ENCODE measurements at places on chromosomes 7 and 10. TPM values are rescaled to one million over a fixed set of nuclear protein-coding genes. Genes with fewer than 3 reads are reported as not detected.

Gene SCIN
- total RNA-seq: 3.6 TPM

Gene LRRC4
- 2.6 TPM for total RNA-seq

Gene CAMK2G
- 56.1 TPM for total RNA-seq

Gene RHOBTB1
- 33.9 TPM for total RNA-seq

Gene HGF
- total RNA-seq: 57.1 TPM

DNA sequence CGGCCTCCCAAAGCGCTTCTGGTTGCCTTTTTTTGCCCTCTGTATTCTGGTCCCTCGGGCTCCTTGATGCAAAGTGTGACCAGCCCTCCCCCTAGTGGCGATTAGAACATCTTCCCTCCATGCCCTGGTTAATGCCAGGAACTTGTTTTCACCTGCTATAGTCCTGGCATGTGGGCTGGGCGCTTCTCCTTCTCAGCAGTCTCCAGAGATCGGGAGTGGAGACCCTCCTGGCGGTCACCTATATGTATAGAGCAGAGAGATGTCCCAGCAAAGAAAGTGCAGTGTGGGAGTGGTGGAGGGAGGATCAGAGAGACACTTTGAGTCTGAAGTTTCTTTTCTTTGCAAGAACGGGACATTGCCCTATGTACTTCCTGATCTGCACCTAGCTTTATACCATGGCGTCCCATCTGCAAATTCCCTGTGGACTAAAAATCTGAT is 264.1 kb downstream of the OTUD1 start:
- peak; percentile 46 for DNase-seq

- DNase-seq: no peak
These were observed 7.7 kb downstream of the CHAT start for GRCh38 chr10:49621561-49621960.

GRCh38 chr7:92916770-92917224 is 80.4 kb upstream of the CDK6 start:
- peak; percentile 59 for DNase-seq

Gene TMEM236
- total RNA-seq: 1.2 TPM

DNA sequence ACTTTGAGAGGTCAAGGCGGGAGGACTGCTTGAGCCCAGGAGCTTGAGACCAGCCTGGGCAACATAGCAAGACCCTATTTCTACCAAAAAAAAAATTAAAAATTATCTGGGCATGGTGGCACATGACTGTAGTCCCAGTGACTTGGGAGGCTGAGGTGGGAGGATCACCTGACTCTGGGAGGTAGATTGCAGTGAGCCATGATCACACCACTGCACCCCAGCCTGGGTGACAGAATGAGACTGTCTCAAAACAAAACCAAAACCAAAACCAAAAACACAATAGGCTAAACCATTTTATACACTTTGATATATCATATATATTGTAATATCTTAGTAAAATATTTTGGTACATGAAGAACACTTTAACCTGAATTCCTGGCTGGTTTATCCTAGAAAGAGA is 101.6 kb downstream of the RAPGEF5 start:
- no peak for DNase-seq

Gene ASZ1
- total RNA-seq: 4.8 TPM

Gene TLL2
- total RNA-seq: 1.2 TPM

DNA sequence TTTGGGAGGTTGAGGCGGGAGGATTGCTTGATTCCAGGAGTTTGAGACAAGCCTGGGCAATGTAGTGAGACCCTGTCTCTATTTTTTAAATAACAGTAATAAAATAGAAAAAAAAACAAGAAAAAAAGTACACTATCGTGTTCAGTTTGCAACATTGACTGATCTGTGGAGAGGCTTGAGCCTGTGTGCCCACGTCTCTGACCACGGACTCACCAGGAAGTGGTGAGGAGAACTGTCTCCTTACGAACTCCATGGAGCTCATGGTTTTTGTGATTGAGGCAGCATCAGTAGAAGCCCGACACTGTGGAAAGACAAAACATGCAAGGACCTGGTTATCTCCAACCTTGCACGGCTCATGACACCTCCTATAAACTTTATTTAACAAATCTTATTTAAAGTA is 23.9 kb upstream of the DNAJB6 start:
- DNase-seq: no peak

Gene PLCE1
- 47.4 TPM for total RNA-seq

Gene AKR1C4
- total RNA-seq: not detected

DNA sequence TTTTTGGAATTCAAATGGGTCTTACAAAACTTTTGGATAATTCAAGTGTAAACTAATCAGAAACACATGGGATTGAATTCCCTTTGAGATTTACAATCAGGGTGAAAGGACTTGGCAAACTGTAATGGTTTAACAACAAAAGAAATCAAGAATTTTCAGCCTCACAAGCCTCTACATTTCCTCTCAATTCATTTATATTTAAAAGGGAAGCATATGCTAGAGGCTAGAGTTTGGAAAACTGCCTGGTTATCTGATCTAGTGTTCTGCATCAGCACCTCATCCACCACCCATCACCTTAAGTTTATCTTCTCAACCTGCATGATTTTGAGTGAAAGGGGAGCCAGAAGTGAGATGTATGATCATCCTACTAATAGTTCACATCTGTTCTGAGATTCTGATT is 120.7 kb downstream of the TES start:
- DNase-seq: peak; percentile 31

GRCh38 chr7:93382362-93382761 is 150.2 kb downstream of the VPS50 start:
- no peak for DNase-seq

- DNase-seq: no peak
These were observed 252.0 kb downstream of the ELMO1 start for GRCh38 chr7:37196676-37197075.

GRCh38 chr7:42020061-42020460 is 216.9 kb downstream of the GLI3 start:
- DNase-seq: peak; percentile 49

DNA sequence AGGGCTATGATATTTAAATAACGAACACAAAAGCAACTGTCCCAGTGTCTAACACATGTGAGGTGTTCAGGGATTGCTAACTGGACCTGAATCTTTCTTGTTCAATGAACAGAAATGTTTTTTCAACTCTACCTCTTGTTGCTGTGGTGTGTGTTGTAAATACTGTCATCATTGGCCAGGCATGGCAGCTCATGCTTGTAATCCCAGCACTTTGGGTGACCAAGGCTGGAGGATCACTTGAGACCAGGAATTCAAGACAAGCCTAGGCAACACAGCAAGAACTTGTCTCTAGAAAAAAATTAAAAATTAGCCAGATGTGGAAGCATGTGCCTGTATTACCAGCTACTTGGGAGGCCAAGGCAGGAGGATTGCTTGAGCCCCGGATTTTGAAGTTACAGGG is 1250.9 kb downstream of the TYW1 start:
- no peak for DNase-seq

Gene SPDYE2B
- total RNA-seq: 2.6 TPM

- DNase-seq: no peak
These were observed 150.4 kb downstream of the DPY19L1 start for GRCh38 chr7:34886856-34887255.

- no peak for DNase-seq
These were observed 60.2 kb downstream of the STK17A start for GRCh38 chr7:43642897-43643630.

DNA sequence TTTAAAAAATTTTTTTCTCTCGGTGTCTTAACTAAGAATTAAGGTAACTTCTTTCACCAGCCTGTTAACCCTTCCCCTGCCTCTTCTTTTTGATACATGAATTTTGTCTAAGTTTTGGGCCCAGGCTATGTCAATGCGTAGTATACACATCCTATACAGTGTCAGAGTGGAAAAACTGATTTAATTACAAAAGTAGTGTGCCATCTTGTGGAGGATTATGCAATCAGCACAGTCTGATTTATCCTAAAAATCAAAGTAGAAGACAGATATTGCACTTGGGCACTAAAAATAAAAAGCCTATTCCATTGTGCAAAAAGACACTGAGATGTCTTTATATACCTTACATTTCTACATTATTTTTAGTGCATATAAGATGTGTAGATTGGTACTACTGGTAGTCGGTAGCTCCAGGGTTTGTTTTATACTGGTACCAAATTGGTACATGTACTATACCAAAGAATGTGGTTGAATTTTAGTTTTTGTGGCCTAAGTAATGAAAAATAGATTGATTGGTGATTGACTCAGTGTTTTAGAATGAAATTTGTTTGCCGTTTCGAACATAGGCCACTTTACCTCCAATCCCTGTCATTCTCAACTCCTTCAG is 96.6 kb downstream of the MKLN1 start:
- DNase-seq: peak; percentile 35

Gene OR2A42
- 0.48 TPM for total RNA-seq

GRCh38 chr7:99177165-99177564 is 30.8 kb downstream of the KPNA7 start:
- DNase-seq: no peak

Gene SLC16A9
- 2.4 TPM for total RNA-seq

DNA sequence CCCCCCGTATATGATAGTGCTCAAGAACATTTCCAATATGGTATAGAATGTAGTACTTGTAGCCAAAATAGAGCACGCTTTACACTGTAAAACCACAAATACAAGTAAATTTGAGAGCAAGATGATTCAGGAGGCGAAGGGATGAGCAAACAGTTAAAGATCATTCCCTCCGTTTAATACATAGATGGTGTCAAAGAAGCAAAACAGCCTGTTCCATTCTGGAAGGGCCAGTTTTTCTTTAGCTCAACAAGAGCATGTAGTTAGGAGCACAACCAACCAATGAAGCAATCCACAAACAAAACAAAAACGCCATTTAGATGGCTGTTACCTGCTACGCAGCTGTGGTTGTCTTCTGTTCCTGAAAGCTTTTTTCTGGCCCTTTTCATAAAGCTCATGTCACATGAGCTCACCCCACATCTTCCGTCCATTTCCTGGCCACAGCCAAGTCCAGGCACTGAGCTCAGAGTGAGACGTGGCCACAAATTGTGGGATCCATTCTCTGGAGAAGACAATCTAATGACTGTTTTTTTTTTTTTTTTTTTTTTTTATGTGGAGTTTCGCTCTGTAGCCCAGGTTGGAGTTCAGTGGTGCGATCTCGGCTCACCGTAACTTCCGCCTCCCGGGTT is 185.6 kb downstream of the FANK1 start:
- no peak for DNase-seq

GRCh38 chr7:21608465-21608864 is 65.6 kb downstream of the DNAH11 start:
- DNase-seq: no peak

DNA sequence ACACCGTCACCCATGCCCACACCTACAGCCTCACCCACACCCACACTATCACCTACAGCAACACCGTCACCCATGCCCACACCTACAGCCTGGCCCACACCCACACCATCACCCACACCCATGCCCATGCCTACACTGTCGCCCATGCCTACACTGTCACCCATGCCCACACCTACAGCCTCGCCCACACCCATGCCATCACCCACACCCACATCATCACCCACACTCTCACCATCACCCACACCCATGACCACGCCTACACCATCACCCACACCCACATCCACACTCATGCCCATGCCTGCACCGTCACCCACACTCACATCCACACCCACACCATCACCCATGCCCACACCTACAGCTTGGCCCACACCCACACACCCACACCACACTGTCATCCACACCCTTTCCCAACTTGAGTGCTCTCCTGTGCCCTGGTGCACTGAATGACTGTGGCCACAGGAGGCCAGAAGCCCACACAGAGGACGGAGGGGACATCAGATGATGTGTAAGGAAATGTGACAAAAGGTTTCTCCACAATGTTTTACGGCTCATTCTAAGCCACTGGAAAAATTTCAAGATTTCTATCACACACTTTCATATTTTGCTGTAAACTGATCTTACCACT is 153.3 kb downstream of the WDR37 start:
- no peak for DNase-seq

Gene WAPL
- 36.4 TPM for total RNA-seq

GRCh38 chr7:155568333-155568660 is 21.9 kb upstream of the CNPY1 start:
- DNase-seq: no peak

DNA sequence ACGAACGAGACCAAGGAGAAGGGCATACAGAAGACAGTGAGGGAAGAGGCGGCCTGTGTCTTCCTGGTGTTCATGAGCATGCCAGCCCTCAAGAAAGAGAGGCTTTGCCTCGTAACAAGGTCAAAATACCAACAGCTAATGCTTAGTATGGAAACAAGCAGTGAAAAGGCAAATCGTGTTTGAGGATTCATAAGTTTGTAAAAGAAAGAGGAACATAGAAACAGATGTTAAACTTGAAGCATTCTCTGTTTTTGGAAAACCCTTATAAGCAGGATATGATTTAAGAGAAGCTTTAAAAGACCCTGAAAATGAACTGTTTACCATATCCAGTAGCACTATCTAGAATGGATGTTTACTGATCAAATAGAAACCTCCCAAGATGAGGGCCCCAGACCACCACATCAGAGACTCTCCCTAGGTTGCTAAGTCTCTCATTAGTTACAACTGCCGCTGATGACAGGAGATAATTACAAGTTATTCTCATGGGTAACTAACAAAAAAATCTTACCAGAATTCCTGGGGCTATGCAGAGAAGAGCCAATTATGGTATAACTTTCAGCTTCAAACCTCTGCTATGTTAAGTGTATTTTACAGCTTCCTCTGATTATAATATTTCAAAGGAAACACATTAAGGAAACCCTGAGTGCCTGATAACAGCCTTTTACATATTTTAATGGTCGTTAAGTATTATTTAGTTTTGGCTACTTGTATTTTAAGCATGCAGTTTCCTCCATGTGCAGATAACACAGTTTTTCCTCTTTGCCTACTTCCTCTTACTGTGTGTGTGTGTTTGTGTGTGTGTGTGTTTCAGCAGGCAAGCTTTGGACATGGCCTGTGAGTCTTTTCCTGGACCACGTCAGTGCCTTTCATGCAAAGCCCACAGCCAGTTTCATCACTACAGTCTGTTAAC is 17.9 kb downstream of the JCAD start:
- DNase-seq: peak; percentile 53

GRCh38 chr10:48474765-48475365 is 130.0 kb downstream of the ARHGAP22 start:
- DNase-seq: no peak

Gene GPR141
- 2.4 TPM for total RNA-seq

- DNase-seq: peak; percentile 96
These were observed 159.8 kb downstream of the PIP4K2A start for GRCh38 chr10:22554461-22555182.

GRCh38 chr7:158957921-158958491 is 101.6 kb downstream of the DYNC2I1 start:
- DNase-seq: no peak

Gene PWWP2B
- 9.1 TPM for total RNA-seq

DNA sequence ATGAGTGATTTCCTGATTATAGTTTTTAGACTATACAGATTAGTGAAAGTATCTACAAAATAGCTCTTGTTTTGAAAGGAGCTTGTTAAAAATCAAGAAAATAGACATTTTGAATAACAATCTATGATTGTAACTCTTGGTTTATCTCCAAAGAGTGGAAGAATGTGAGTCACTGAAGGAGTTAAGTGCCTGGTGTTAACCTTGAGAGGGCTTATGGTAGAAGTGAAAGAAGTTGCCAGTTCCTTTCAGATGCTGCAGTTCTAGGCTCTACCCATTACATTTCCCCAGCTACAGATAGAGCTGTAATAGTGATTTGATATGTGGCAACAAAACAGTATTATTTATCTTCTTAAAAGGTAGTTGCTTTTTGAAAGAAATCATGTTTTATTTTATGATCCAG is 12.7 kb downstream of the NRBF2 start:
- no peak for DNase-seq
